IMR-90 (cell line): ENCODE measurements at places on chromosomes 1 and 21.

GRCh38 chr1:247277191-247277590 lies 21.3 kb downstream of the VN1R5 start:
- no peak for DNase-seq

DNA sequence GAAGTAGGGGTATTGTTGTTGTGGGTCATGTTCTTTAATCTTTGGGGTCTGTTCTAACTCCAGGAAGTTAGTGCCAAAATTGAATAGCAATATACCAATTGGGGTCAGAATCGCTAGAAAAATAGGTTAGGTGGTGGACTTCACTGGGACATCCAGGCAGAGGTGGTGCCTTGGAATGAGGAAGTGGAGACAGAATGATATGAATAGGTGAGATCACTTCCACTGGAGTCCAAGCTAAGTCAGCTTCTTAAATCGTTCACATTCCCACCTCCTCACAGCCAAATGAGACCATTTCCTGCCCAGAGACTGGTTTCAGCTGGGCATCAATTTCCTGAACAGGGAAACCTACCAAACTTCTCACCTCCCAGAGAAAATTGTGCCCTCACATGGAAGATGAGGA lies 137.8 kb upstream of the RAB4A start:
- DNase-seq, result no peak

DNA sequence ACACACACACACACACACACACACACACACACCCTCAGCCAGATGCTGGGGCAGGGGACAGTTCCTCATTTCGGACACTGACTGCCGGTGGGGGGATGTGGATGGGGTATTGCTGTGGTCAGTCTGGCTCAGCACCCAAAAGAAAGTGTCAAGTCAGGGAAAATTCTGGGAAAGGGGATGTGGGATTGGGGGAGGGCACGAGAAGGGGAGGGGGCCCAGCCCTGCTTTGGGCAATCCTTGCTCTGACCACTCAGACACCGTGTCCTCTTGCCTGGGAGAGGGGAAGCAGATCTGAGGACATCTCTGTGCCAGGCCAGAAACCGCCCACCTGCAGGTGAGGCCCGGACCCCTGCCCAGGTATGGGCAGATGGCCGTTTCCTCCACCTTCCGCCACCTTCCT lies at the start of gene C1QC:
Gene C1QC, plus strand, starts transcription at position 253 of the 400 bp plus-strand sequence. CDS start 391 bp downstream, outside the sequence.
- no peak for DNase-seq

DNA sequence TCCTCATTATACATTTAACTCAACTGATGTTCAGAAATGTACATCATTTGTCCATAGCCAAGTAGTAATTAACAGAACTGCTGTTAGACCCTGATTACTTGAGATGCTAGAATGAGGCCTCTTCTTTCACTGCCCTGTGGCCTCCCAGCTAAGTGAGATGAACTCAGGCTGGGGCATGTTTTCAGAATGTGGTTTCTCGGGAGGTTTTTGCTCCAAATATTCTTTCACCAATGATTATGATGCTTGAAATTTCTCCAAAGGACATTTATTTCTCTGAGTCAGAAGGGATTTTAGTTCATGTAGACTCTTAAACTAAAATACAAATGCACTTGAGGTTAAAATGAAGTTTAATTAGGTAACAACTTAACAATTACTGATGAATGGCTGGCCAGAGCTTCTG lies 34.6 kb upstream of the ADAMTS5 start:
- DNase-seq, result no peak

DNA sequence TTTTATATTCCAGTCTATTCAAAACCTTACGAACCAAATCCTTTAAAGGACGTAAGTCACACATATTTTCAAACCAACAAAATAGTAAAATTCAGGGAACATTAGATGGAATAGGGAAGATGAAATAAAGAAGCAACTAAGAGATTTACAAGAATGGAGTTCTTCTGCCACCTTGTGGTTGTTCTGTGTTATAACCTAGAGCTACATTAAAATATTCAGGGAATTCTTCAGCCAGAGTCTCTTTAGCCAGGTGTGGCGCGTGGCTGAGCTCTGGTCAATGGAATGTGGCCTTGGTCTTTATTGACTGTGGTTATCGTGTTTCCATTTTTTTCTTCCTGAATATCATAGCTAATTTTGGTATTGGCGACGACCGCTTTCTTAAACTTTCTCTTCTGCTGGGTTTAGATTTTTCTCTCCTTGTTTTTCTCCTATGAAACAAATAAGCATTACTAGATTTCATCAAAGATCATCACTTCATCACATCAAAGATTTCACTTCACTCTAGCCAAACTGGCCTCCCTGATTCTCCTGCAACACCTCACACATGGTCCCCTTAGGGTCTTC lies 221.3 kb downstream of the MRPL39 start:
- DNase-seq, result peak; percentile 77

GRCh38 chr1:29861922-29862321 lies 625.6 kb downstream of the PTPRU start:
- DNase-seq, result no peak

DNA sequence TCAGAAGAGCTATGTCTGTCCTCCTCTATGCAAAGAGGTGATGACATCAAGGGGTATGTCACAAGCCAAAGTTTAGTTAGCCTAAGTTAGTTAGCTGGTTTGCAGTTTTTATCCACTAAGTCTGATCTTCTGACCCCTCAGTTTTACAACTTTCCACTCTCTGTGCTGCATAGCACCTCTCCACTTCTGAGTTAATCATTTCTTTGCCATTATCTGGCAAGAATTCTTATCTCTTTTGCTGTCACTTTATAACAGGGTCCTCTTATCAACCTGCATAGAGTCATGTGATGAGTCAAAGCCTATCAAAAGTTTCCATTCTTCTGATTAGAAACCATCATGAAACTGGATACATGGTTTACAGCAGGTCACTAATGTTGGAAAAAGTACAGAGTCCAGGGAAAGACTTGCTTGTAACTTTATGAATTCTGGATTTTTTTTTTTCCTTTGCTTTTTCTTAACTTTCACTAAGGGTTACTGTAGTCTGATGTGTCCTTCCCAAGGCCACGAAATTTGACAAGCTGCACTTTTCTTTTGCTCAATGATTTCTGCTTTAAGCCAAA lies at the start of gene NR5A2:
Gene NR5A2, plus strand, starts transcription at position 447 of the 560 bp plus-strand sequence. CDS start 138 bp downstream, outside the sequence.
- no peak for DNase-seq

GRCh38 chr1:230612651-230613050 lies 29.6 kb upstream of the COG2 start:
- no peak for DNase-seq

DNA sequence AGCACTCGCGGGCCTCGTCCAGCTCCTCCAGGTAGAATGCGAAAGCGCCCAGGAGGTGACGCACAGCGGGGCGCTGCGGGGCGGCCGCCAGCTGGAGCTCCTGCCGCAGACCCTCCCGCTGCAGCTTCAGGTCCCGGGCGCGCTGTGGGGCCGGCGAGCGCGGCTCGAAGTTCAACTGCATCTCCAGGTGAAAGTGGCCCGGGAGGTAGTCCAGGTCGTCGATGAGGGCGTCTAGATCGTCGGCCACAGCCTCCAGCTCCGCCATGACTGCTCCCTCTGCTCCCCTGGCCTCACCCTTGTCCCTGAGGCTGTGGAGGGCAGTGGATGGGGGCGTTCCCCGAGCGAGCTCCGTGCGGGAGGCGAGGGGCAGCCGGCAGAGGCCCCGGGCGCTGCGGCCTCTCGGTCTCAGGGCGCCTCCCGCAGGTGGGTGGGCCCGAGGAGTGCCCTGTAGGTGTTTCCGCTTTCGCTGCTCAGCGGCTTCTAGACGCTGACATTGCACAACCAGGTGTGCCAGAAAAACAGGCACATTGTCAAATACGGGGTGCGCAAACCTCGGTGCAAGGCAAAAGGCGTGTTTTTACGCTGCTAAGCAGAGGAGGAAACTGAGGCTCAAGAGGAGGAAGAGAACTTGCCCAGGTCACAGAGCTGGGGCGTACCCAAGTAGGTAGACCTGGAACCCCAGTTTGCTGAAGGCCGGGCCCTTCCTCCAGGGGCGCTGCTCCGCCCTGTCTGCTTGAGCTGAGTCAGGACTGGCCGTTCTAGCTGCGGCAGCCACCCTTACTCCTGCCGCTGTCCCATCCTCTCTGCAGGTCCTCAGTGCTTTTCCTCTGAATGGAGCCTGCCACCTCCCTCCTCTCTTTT lies at the start of gene TTC22:
Gene TTC22, minus strand, starts transcription at position 425 of the 861 bp plus-strand sequence. Its CDS starts 160 bp downstream, at position 265.
- DNase-seq, result no peak

GRCh38 chr1:184563308-184563707 lies 176.5 kb downstream of the C1orf21 start:
- peak; percentile 40 for DNase-seq

- no peak for DNase-seq
Measured at GRCh38 chr1:48695161-48695560, 81.5 kb downstream of the BEND5 start.

- DNase-seq, result no peak
Measured at GRCh38 chr1:234672349-234673135, 62.6 kb upstream of the IRF2BP2 start.

GRCh38 chr1:168497376-168497950 lies 46.3 kb downstream of the XCL2 start:
- no peak for DNase-seq

- DNase-seq, result no peak
Measured at GRCh38 chr1:204830747-204831146, 39.9 kb upstream of the NFASC start.

- DNase-seq, result peak; percentile 33
Measured at GRCh38 chr1:10754568-10755329, 41.7 kb downstream of the CASZ1 start.

GRCh38 chr1:40758578-40759343 lies 24.8 kb upstream of the KCNQ4 start:
- no peak for DNase-seq

- DNase-seq, result no peak
Measured at GRCh38 chr21:16028142-16028541, 298.4 kb downstream of the USP25 start.

DNA sequence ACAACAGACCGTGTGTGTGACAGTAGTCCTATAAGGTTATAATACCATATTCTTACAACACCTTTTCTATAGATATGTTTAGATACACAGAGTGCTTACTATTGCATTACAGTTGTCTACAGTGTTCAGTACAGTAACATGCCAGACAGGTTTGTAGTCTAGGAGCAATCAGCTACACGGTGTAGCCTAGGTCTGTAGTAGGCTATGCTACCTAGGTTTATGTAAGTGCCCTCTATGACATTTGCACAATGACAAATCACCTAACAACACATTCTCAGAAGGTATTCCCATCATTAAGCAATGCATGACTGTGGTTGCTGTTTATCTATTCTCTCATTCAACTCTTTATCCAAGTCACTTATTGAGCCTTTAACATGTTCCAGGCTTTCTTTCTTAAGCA lies 1.8 kb upstream of the WLS start:
- DNase-seq, result no peak

DNA sequence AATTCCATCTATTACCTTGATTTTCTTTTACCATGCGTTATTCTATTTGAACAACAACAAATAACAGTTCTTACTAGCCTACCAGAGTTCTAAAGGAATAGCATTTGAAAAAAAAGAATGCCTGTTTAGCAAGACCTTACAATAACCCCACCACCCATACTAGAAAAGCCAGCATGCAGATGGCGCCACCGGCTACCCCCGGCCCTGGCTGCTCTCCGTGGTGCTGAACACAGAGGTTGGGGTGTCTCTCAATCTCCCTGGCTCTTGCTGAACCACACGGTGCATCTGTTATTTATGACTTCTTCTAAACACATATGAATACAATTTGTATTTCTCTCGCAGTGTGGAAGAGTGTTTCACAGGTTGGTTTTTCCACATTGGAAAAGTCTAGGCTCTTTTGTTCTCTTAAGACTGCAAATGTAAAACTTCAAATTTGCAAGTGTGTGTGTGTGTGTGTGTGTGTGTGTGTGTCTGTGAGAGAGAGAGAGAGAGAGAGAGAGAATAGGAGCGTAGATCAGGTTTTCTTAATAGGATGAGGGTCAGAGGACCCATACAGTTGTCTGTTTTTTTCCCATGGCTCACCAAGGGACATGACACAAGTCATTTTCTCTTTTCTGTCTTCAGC lies 13.6 kb downstream of the GRIK3 start:
- no peak for DNase-seq

GRCh38 chr1:206704226-206704625 lies 19.5 kb downstream of the MAPKAPK2 start:
- DNase-seq, result no peak

DNA sequence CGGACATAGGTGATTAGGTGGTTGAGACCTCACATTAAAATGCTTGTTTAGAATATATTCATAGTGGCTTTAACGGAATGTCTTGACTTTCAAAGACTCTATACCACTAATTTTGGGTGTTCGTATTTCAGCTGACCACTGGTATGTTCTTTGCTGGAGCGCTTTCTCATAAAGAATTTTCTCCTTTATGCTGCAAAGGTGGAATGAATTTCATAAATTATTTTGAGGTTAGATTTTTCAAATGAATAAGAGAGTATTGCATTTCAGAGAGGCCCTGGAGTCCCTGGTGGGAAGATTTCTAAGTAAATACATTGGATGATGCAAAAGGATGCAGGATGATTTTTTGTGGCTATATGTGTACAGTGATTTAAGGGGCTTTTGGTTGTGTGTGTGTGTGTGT lies 55.8 kb downstream of the HUNK start:
- no peak for DNase-seq

GRCh38 chr1:109197158-109198042 lies 16.3 kb upstream of the SARS1 start:
- DNase-seq, result peak; percentile 100

- no peak for DNase-seq
Measured at GRCh38 chr1:19354531-19354981, 42.4 kb downstream of the SLC66A1 start.

- DNase-seq, result peak; percentile 22
Measured at GRCh38 chr1:167599957-167600581, 30.0 kb upstream of the RCSD1 start.

DNA sequence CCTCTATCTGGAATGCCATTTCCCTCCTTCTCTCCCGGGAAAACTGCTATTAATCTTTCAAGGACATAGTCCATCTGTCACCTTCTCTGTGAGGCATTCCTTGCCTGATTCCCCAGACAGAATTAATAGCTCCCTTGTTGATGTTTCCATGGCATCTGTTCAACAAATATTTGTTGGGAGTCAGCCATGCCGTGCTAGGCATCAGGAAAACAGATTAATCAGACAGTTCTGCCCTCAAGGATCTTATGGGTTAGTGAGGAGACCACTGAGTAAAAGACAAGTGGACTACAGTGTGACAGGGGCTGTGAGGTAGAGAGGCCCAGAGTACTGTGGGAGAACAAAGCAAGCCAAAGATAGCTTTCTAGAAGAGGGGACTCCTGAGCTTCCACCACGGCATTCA lies 11.4 kb upstream of the MAGOH start:
- no peak for DNase-seq

DNA sequence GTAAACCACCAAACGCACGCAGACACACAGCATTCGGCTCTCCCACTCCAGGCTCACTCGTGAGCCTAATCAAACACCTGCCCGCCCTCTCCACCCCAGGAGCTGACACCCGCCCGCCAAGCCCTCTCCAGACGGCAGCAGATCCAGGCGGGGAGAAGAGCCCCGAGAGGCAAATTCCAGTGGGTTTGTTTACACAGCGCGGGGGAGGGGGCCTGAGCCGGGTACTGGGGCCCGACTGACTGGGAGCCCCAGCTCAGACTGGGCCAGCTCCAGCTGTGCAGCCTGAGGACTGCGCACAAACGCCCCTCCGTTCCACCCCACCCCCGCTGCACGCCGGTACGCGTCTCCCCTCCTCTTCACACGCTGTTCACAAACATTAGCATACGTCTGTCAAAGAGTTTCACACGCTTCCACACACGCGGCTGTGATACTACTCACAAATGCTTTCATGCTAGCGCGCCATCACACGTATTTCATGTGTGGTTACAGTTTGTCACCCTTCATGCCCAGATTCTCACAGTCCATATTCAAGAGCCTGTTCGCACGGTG lies 1.0 kb upstream of the EFNA1 start:
- DNase-seq, result peak; percentile 27

GRCh38 chr1:2199042-2199810 lies 4.7 kb upstream of the FAAP20 start:
- DNase-seq, result peak; percentile 85
